ENCODE measurements at places on chromosomes 6 and 20. TPM values are rescaled to one million over a fixed set of nuclear protein-coding genes. Genes with fewer than 3 reads are reported as not detected.

DNA sequence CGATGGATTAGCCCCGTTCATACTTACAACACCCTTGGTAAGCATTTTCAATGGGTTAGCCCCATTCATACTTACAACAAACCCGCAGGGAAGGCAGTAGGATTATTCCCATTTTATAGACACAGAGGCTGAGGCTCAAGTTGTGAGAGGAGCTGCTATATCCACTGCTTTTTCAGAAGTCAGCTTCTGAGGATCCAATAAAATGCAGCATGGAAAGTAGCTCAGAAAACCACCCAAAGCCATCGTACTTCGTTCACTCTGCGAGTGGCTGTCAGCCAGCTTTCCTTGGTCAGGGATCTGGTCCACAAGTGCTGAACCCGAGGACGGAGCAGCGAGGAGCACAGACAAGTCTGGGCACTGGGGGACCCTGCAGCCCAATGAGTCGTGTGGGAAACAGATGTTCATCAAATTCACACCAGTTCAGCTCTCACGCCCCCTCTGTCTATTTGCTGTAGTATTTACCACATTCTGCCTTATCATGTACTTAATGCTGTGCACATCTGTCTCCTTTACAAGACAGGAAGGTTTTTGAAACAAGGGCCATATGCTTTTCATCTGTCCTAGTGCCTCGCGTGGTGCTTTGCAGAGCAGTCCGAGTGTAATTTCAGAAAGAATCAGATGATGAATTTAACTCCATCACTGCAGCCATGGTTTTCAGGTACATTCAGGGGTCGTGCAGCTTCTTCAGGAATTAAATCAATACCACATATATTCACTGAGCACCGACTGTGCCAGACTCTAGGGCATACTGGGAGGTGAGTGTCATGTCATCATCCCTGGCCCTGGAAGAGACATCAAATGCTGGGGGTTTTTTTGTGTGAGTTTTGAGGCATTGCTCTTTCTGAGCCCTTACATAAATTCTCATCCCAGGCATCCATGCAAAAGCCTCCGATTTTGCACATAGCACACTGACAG is 256.9 kb downstream of the CDH26 start:
- no peak for DNase-seq

DNA sequence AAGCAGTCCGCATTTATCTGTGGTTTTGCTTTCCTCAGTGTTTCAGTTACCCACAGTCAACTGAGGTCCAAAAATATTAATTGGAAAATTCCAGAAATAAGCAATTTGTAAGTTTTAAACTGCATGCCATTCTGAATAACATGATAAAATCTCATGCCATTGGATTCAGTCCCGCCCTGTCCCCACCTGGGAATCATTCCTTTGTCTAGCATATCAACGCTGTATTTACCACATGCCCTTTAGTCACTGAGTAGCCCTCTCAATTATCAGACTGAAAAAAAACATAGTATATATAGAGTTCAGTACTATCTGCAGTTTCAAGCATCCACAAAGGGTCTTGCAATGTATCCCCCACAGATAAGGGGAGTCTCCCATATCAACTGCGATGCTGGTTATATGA is 17.1 kb downstream of the RANBP9 start:
- DNase-seq, result no peak

- DNase-seq, result no peak
Measured at GRCh38 chr6:317448-318144, 25.3 kb downstream of the DUSP22 start.

GRCh38 chr6:8219352-8219943 is 117.1 kb upstream of the EEF1E1 start:
- no peak for DNase-seq

- no peak for DNase-seq
Measured at GRCh38 chr20:14828459-14828858, 491.0 kb upstream of the FLRT3 start.

DNA sequence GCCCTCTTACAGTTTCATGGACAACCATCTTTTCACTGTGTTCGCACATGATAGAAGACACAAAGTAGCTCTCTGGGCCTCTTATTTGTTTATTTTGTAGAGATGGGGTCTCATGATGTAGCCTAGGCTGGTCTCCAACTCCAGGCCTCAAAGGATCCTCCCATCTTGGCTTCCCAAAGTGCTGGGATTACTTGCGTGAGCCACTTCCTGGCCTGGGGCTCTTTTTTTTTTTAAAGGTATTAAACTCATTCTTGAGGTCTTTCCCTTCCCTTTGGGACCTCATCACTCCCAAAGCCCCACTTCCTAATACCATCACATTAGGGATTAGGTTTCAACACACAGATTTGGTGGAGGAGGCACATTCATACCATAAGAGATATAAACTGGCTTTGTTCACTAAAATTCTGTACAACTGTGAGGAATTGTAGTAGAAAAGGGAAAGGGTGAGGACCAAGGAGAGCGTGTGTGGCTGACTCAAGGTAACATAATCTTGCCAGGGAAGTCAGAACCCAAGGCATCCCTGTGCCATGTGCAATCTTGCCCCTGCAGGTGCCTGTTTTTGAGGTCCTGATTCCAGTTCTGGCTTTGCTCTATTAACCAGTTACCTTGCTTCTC is 45.5 kb downstream of the EIF2S2 start:
- no peak for DNase-seq

GRCh38 chr20:3753501-3754275 is 13.9 kb downstream of the ADISSP start:
- no peak for DNase-seq

DNA sequence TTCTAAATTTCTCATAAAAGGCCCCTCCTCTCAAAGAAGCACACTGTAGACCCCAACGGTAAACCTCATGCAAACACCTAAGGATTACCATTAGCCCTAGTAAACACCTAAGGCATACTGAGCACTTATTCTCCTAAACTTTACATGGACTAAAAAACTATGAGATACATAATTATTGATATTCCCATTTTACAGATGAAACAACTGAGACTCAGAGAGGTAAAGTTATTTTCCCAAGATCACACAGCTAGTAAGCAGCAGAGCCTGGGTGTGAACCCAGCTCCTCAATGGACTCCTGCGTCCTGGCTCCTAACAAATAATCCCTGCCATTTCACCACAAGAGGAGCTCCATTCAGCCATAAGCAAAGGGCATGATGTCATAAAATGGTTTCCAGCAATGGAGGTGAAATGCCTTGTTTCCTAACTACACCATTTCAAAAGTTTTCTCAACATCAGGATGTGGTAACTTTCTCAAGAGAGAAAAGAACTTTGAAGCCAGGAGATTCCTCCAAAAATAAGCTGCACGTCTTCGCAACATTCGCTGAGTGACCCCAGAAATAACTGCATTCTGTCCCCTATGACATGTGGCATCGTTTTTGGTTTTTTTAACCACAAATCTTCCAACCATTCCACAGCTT is 4.1 kb downstream of the ATP9A start:
- no peak for DNase-seq

DNA sequence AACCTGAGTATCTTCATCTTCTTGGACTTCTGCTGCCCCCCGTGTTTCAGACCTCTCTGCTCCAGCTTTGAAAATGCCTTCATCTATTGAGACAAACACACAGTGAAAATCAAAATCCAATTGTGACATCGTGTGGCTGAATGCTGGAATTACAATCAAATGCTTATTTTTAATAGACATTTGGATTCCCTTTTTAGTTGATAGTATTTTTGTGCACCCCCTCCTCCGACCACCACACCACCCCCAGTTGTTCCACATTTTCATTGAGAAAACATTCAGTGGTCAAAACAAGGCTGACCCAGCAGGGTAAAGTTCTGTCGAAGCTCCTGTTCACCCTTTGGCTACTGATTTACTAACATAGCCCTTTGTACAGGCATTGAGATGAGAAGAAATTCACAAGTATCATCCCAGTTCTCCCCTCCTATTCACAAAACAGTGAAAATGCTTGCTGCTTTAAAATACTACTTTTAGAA is 79.0 kb downstream of the NRSN1 start:
- DNase-seq, result peak; percentile 6

The UNC93A gene
- not detected for total RNA-seq

The SEC63 gene
- total RNA-seq, result 105 TPM

The MUC22 gene
- not detected for total RNA-seq
